IPS DF 6.9 (cell line): ENCODE measurements at places on chromosomes 13 and 19.

GRCh38 chr19:17821190-17821589 is at the start of gene INSL3:
TSS of gene INSL3 (minus strand) at chr19:17821519. CDS start at chr19:17821506, 13 bp downstream.
- no peak for DNase-seq

DNA sequence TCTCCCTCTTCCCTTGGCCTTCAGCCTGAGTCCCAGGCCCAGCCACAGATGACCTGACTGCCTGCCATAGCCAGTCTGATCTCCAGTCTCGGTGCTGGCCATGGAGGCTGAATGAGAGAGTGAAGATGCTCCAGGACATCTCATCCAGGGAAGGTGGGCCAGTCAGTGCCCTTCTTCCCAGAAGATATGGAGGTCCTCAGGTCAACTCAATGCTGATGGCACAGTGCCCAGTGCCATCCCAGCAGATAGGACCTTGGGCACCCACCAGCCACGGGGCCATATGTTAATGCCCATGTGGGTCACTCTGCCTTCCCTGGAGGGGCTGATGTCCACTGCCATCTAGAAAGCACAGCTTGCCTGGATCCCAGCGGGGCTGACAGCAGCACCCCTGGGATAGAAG is 7.2 kb downstream of the VSTM2B start:
- no peak for DNase-seq

DNA sequence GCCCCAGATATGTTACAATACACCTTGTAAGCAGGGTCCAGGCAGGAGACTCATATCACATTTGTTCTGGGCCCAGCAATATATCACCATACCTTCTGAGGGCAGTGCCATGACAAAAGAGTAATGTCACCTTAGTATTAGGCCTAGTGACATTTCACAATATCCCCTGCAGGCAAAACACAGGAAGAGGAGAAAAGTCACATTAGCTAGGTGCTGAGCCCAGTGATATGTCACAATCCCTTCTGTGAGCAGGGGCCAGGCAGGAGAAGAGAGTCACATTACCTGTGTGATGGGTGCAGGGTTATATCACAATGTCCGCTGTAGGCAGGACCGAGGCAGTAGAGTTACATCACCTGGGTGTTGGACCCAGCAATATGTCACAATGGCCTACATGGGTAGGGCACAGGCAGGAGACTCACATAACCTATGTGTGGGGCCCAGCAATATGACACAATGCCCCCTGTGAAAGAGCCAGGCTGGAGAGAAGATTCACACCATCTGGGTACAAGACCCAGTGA is 12.4 kb upstream of the ZNF91 start:
- no peak for DNase-seq

- DNase-seq: no peak
Measured at GRCh38 chr13:47474839-47475238, 526.2 kb downstream of the SUCLA2 start.

DNA sequence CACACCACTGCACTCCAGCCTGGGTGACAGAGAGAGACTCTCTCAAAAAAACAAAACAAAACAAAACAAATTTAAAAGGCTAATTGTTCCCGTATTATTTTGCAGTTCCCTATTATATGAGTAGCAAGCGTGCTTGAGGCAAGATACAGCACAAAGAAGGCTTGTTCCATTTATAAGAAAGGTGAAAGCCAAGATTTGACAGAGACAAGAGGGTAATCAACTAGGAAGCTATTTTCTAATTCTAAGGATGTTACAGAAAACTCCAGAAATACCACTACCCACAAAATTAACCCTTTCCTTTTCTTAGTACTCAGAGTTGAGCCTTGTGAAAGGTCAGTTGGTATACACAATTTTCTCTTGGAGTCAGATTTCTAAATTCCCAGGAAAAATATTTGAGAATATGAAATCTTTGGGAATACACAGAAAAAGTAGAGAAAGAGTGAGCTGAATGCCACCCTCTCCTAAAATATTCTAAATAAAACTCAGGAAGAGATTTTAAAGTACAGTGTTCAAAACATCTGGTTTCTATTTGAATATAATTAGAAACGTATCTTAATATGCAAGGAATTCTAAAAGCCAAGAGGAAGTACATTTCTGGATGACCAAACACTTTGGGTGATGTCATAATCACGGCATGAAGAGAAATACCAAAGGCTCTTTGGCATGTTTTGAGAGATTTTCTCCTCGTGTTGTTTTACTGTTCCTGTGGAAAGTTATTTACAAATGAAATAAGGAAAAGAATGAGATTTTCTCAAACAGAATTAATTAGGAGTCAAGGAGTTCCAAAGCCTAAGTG is 63.0 kb upstream of the FLT1 start:
- DNase-seq: no peak

GRCh38 chr19:3249408-3249807 is 24.9 kb downstream of the CELF5 start:
- DNase-seq: no peak

DNA sequence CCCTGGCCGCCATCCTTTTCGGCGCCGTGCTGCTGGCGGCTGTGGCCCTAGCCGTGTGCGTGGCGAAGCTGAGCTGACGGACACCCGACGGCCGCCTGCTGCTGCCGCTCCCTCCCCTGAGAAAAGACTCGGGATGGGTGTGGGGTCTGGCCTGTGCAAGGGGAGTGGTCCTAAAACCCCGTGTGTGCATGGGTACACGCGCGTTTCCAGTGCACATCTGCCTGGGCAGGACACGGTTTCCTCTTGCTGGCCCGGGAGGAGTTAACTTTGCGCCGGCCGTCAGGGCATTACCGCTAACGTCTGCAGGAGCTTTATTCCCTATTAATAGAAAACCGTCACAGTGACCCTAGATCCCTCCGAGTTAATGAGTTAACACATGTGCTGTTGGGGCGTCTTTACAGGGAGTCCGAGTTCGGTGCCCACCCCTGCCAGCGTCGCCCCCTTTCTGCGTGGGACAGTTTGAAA is 1.3 kb downstream of the RGS9BP start:
- DNase-seq: no peak

- DNase-seq: peak; percentile 74
Measured at GRCh38 chr19:52735734-52736133, 890 bp upstream of the ZNF611 start.

DNA sequence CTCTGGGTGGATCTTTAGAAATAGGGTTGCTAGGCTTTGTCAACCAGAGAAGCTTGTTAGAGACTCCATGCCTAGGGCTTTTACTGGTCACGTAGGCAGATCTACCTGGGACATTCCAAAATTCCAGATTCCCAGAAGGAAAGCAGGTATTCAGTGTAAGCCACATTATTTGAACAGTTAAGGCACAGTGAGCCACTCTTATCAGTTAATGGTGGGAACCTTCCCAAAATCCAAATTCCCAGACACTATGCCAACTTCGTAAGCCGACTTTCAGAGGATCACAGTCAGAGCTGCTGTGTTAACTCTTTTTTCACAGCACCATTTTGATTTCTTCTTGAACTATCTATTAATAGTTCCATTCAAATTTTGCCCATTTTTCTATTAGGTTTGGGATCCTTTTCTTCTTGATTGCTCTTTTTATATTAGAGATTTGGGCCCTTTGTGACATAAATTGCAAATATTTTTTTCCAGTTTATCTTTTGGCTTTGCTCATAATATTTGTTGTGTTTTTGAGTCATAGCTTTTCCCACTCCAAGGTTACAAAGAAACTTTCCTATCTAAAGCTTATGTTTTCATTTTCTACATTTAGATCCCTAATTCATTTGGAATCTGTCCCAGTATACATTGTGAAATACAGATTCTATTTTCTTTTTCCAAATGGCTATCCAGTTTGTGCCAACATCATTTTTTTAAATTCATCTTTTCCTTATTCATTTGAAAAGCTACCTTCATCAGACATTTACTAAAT is 77.3 kb downstream of the DHRS12 start:
- DNase-seq: no peak

DNA sequence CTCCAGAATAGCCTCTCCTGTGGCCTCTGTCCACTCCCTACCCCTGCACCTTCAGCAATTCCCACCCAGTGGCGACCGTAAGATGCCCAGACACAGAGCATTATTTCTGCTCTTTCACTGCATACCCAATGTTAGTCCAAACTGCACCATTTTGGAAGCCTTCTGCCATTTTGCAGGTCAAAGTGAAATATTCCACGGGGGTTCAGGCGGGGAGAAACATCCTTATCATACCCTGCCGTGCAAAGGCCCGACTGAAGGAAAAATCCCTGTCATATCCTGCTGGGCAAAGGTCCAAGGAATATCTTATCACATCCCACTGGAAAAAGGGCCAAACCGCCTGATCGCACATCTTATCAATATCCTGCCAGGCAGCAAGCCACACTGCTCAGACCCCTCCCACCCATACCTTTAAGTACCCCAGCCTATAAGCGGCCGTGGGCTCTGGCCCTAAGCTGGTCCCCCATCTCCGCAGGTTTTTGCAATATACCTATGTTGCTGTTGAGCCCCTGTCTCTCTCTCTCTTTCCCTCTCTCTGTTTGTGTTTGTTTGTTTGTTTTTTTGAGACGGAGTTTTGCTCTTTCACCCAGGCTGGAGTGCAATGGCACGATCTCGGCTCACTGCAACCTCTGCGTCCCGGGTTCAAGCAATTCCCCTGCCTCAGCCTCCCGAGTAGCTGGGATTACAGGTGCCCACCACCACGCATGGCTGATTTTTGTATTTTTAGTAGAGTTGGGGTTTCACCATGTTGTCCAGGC is 18.2 kb downstream of the CLEC11A start:
- no peak for DNase-seq

DNA sequence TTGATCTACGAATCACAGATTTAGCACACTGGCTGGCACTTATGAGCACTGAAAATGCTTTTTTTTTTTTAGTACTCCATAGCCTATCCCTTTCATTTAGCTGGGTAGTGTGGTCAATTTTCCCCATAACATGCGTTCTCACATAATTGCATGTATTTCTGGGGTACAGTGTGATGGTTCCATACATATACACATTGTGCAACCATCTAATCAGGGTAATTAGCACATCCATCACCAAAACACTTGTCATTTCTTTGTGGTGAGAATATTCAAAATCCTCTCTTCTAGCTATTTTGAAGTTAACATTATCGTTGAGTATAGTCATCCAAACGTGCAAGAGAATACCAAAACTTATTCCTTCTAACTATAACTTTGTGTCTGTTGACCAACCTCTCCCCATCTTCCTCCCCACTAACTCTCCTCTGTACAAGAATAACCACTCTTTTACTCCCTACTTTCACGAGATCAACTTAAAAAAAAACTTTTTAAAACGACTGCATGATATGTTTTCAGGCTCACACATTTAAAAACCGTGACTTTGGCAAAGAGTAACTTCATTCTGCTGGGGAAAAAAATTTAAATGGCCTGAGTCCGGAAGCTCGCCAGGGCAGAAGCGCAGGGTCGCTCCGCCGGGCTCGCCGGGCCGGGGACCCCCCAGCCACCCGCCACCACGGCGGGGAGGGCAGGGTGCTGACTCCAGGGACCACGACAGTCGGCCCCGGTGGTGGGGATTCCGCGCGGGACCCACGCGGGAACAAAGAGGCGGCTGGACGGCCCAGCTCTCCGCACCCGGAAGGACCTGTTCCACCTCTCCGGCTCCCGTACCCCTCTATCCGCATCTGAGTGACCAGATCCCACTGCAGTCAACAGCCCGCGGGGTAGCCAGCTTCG is 868 bp upstream of the UBAC2 start:
- no peak for DNase-seq

- no peak for DNase-seq
Measured at GRCh38 chr13:57114945-57115344, 25.8 kb upstream of the PRR20A start.

GRCh38 chr13:95387733-95388207 is 86.5 kb upstream of the ABCC4 start:
- no peak for DNase-seq

DNA sequence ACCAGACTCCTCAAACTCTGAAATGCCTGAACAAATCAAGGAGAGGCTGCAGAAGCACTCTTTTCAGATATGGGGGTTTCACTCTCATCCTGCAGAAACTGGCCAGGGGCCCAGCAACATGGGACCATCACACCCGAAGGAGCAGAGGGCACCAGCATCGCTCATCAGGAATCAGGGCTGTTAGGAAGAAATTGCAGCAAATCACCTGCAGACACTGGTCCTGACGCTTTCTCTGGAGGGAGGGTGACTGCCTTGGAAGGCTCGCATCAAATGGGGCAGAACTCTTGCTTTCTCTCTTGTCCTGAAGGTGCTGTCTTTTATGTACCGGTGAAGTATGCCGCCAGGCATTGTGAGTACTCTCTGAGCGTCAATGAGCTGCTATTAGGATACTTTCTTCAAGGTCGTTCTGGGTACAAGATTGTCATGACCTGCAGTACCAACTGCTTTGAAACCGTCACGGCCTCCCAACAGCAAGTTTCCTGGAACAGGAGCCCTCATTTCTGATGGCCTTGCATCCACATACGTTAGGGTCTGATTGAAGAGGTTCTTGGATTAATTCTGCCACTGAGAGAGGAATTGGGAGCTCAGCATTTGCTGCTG is 155.7 kb upstream of the SOX1 start:
- no peak for DNase-seq

- no peak for DNase-seq
Measured at GRCh38 chr19:46069806-46070341, 29.1 kb upstream of the IGFL4 start.

GRCh38 chr19:15466851-15467733 is 2.7 kb upstream of the RASAL3 start:
- DNase-seq: no peak

DNA sequence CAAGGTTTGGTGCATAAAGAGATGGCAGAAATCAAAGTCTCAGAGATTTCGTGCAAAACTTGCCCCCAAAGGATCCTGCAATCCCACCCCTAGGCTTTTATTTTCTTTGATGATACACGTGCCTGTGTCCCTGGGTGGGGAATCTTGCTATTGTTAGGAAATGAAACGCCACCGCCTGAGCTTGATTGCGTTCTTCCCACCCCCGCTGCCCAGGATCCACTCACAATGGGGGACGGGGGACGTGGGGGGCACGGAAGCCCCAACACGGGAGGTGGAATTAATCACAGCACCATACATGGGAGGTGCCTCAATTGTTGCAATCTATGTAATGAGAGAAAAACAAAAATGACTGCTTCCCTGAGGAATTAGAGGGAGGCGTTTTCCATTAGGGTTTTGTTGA is 39.6 kb downstream of the ZNRF4 start:
- DNase-seq: no peak

DNA sequence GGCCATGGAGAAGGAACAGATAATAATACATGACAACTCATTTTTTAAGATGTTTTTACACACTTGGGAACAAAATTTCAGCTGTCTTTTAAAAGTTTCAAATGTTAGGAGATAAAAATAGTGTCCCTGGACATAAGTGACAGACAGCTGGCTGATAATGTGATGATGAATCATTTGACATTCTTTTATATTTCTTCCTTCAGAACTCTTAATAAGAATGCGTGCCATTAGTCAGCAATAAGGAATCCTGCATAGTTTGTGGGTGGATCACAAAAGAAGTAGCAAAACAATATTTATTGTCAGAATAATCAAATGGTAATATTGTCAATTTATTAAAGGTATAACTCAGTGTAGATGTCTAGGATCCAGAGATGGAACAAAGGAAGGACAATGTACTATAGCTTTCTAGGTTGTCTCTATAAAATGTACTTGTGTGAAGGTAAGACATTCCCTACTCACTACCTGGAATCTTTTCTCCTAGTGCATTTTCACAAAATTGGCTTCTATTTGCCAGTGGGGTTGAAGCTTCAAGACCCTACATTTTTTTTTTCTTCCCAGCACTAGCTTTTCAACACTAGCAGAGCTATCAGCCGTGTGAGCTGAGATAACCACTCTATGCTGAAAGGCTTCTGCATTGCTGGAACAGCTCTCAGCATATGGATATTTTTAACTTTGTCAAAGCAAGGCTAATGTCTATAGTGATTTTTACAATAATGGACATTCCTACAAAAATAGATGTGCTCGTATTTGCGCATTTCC is 175.6 kb upstream of the SLITRK6 start:
- DNase-seq: no peak
